Activated CD4-positive, CD25-positive, alpha-beta regulatory T cell treated with anti-CD3 and anti-CD28 coated beads, Interleukin-2, amount 50 U/mL, for 16 hours (primary cell): ENCODE measurements at places on chromosomes 13 and 19.

- no peak for DNase-seq
Observed at GRCh38 chr13:107138486-107138885, 570.5 kb upstream of the ARGLU1 start.

DNA sequence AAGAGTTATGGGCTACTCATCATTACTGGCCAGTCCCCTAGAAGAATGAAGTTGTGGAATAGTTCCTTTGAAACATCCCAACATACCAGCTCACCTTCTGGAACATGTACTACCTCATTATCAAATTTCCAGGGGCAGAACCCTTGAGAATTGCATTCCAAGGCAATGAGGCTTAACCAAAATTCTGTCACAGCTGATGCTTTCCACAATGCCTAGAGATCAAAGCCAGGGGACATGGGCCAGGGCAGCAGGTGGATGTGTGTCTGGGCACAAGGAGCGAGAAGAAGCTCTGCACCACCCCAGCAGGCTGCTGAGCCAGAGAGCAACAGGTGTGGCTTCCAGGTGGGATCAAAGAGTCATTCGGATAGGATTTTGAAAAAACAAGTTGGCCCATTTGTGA is 362.1 kb downstream of the EFNB2 start:
- no peak for DNase-seq

- DNase-seq, result no peak
Observed at GRCh38 chr13:79402074-79402635, 3.9 kb downstream of the RBM26 start.

GRCh38 chr13:110307767-110308655 is 927 bp downstream of the COL4A2 start:
- no peak for DNase-seq

GRCh38 chr13:68440874-68441273 is 1210.7 kb upstream of the PCDH9 start:
- DNase-seq, result no peak

DNA sequence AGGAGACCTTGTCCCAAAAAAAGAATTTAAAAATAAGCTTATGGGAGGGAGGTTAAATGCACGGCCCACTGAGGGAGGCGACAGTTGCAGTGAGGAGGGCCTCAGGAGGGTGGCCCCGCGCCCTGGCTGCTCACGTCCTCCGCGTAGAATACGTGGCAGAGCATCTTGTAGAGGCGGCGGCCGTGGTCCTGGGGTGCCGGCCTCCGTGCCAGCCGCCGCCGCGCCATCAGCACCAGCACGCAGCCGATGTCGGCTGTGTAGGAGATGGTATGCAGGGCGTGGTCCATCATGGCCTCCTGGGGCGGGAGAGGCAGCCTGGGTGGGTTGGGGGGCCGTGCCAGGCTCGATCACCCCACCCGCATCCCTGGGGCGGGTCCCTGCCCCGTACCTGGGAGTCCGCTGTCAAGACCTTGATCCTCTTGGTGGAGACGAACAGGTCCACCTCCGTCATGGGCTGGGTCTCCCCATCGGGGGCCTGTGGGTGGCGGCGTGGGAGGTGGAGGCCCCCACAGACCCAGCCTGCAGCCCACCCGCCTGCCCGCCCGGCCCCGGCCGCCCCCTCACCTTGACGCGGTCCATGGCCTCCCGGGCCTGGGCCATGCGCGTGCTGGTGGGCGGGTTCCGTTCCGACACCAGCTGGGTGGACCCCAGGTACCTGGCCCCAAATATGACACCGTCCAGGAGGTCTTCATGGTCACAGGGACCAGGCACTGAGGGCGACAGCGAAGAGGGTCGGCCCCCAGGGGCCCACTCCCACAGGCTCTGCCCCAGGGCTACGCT is 7.7 kb downstream of the APBA3 start:
- no peak for DNase-seq
